ENCODE measurements at places on chromosomes 11 and 22.

DNA sequence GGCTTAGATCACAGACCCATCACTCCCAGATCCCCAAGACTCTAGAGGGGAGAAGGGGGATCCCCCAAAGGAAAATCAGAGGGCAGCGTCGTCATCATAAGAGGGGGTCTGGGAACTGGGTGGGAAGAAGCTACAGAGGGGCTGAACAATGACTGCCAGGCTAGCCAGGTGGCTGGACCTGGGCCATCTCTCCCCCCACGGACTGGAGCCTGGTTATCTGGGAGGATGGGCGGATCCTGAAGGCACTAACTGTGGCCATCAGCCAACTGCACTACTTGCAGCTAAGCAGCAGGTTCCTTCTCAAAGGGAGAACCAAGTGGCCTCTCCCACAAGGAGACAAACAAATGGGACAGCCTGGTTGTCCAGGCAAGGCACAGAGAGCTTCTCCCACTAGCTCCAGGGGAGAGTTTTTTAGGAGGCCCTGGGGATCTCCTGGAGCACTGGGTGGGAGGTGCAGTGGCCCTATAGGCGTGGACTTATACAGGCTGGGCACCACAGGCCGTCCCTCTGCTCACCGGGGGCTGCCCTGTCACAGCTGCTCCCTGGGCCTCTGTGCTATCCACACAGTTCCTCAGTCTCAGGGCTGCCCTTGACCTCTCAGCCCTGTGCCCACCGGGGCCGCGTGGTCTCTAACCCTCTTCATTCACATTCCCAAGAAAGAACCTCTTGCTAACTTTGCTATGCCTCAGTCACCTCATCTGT lies 15.4 kb downstream of the P2RY6 start:
- no peak for DNase-seq

- no peak for DNase-seq
Measured at GRCh38 chr11:43576803-43577521, 103.6 kb upstream of the HSD17B12 start.

DNA sequence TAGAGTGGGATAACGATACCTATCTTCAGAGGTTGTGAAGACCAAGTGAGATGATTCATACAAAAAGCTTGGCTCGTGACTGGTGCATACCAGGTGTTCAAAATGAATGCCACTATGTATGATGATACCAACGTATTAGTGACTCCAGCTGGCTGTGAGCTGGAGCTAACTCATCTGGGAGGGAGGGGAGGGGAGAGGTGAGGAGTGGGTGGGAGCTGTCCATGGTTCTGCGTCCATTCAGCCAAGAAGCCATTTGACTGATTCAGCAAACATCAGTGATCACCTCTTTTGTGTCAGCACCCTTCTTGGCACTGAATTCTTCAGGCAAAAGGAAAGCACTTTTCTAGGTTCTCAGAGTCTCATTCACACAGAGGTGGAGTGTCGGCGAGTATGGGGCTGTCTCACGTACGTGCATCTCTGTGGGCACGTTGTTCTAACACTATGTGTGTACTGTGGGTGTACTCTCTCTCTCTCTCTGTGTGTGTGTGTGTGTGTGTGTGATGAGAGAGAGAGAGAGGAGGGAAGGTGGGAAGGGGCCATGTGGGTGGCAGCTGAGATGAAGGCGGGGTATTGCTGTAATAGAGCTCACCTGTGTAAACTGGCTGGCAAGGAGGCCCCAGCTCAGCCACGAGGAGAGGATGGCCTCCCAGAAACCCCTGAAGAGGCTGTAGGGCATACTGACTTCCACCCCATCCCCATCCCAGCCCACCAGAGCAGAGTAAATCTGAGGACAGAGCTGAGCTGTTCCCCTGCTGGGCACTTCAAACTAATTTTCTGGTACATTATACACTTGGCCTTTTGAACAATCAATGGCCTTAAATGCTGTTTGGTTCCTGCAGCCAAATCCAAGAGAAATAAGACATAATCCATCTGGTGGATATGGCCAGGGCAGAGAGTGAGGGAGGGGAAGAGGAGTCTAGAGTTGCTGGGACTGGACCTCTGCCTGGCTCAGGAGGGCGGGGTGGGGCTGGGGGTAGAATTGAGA lies 96.1 kb upstream of the THY1 start:
- no peak for DNase-seq

GRCh38 chr11:10669258-10670033 lies 24.1 kb downstream of the IRAG1 start:
- no peak for DNase-seq

DNA sequence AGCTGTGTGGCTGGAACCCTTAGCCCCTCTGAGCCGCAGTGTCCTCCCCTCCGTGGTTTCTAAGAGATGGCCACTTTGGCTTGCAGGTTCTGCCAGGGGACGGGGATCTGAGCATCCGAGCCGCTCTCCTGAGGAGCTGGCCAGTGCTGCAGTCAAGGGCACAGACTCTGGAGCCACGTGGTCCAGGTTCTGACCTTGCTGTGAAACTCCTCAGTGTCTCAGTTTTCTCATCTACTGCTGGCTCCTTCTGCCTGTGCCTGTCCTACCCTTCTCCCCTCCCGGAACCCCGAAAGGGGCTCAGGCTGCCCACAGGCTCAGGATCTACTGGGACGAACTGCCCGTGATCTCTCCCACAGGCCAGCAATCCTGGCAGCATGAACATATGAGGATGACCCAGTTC lies 65.4 kb upstream of the TTLL12 start:
- no peak for DNase-seq

- no peak for DNase-seq
Measured at GRCh38 chr11:74713686-74714085, 17.5 kb downstream of the CHRDL2 start.

DNA sequence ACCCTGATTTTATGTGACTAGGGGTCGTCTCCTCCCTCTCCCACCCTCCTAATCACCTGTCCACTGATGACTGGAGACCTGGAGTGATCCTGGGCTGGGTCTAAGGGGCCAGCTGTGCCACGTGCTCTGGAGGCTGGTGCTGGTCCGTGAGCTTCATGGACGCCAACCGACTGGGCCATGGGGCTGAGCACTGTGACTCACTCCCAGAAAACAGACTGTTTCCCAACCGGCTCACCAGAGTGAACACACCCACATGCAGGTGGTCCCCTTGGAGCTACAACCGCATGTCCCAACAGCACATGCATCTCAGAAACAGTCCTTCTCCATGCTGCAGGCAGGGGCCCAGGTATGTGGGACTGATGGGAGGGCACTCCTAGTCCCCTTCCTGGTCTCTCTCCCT lies 14.0 kb upstream of the LMO1 start:
- DNase-seq = no peak

GRCh38 chr11:111665777-111666176 lies 63.5 kb downstream of the SIK2 start:
- DNase-seq = no peak

DNA sequence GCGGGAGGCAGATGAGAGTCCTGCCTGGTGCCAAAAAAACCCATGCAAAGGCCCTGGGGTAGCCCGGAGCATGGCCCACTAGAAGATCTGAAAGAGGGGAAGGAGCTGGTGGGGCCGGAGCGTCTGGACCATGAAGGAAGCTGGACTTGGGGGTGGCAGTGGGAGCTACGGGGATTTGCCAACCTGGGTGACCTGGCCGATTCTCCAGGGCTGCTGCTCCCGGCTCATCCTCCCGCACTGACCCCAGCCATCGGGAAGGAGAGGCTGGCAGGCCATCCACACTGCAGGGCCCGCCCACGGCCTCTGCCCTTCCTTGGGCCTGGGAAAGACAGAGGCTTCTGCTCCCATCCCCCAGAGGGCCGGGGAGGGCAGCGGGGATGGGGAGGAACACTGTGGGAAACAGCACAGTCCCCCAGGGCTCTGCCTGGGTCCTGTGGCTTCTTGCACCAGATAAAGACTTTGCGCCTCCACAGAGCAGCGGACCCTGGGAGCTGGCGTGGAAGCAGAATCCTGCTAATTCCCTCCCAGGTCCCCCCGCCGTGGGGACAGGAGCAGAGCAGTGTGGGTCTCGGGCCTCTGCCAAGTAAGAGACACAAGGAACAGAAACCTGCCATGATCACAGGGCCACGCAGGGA lies 87.1 kb upstream of the LINC01488 start:
- DNase-seq = no peak

DNA sequence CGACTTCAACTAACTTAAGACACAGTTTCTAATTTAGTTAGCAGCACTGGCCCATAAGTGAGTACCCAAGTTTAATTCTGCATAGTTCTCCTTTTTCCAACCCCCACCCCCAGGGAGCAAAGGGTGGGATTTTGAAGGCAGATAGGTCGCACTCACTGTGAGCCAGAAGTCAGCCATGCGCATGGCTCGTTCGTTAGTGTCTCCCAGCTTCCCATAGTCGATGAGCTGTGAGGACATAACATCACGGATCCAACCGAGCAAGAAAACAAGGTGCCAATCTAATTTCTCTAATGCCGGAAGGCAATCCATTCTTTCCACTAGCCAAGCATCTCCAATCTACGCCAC lies 577 bp downstream of the MRPL17 start:
- DNase-seq = no peak

GRCh38 chr22:30879415-30879797 lies 89.2 kb downstream of the MORC2 start:
- no peak for DNase-seq

Measured in GM12892 (cell line).